RWPE2 (cell line): ENCODE measurements at places on chromosomes 11 and 22.

GRCh38 chr11:101718402-101718801, 134.6 kb upstream of the TRPC6 start:
- no peak for DNase-seq

- DNase-seq, result no peak
Observed at GRCh38 chr11:134250675-134251074, 2.5 kb downstream of the THYN1 start.

DNA sequence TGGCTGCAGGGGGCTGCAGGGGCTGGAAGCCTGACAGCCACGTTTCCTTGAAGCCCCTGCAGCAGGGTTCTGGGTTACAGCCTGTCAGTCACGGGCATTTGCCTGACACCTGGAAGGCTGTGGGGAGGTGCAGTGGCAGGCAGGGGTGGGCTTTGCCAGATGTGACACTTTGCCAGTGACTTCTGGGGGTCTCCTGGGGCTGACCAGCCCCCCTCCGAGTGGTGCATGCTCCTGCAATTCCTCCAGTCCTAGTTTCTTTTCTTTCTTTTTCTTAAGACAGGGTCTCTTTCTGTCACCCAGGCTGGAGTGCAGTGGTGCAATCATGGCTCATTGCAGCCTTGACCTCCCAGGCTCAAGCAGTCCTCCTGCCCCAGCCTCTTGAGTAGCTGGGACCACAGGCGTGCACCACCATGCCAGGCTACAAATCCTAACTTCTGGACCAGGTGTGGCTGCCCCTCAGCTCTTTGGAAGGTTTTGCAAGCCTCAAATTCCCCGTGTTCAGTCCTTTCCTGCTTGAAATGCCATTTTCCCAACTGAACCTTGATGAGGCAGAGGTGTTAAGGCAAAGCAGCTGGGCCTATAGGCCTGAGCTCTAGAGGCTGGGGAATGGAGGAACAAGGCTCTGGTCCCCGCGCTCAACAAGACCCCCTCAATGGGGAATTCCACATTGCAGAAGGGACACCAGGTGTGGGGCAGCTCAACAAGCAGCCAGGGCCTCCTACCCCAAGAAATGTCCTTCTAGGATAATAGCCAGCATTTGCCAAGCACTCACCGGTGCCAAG, 20.2 kb upstream of the CHKA start:
- DNase-seq, result peak; percentile 19

GRCh38 chr11:101453682-101454081, 130.1 kb downstream of the TRPC6 start:
- no peak for DNase-seq

DNA sequence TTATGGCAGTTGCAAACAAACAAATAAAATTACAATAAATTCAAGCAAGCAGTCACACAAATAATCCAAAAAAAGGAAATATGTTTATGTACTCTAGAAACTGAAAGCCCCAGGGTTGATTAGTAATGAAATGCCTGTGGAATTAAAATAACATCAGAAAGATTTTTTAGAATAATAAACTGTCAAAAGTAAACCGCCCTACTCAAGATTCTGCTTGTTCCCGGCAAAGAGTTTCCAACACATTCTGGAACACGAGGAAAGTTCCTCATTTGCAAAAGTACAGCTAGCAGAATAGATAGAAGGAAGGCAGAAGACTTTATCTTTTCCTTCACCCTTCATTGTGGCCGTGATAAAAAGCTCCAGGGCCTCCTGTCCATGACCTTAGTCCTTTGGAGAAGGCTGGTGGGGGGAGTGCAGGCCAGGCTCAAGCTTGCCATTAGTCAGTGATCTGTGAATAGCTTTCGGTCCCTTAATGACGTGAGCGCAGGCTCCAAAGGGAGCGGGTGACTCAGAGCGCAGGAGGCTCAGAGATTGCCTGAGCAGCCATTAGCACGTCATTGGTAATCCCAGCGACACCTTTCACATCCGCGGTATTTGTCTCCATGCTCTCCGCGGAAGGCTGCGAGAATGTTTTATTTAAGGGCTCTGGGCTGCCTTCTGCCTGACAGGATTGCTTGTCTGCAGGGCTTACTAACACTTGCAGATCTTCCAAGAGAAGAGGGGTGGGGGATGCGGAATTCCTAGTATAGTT, 458.3 kb downstream of the METTL15 start:
- DNase-seq, result peak; percentile 76

GRCh38 chr22:35476341-35476740, 64.3 kb upstream of the RASD2 start:
- no peak for DNase-seq

GRCh38 chr22:39302431-39302960, 16.9 kb downstream of the RPL3 start:
- DNase-seq, result no peak
